ENCODE measurements at places on chromosomes 4 and X.

DNA sequence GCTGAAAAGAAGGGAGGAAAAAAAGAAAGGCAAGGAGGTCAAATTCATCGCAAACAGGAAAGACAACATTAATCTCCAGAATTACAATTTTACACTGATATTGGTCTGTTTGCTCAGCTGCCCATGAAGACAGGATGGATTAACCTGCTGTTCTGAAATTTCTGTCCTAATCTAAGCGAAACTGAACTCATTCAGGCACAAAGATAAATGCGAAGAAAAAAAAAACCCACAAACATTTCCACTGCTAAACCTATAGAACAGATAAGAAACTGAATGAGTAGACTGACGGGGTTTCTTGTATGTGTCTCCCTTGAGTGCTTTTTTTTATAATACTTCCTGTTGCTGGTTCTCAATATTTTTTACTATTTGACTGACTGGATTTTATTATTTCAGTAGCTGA lies 251.8 kb upstream of the FTHL17 start:
- no peak for DNase-seq

- DNase-seq = no peak
Measured at GRCh38 chr4:76659103-76659490, 224.1 kb downstream of the SHROOM3 start.

DNA sequence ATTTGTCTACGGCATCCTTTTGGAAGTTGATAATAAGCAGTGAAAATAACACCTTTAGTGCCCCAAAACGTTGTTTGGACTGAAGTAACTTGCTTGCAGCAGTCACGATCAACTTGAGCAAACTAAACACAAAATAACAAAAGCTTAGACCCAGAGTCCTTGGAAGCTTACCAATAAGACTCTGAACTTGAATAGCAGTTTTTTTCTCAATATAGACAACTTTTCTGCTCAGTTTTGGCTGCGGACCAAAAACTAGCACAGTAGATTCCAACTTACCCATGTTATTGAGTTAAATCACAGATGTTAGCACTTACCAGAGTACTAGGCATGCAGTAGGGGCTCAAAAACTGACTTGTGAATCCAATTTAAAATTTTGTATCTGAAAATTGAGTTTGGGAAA lies 746.9 kb downstream of the PCDH19 start:
- no peak for DNase-seq

DNA sequence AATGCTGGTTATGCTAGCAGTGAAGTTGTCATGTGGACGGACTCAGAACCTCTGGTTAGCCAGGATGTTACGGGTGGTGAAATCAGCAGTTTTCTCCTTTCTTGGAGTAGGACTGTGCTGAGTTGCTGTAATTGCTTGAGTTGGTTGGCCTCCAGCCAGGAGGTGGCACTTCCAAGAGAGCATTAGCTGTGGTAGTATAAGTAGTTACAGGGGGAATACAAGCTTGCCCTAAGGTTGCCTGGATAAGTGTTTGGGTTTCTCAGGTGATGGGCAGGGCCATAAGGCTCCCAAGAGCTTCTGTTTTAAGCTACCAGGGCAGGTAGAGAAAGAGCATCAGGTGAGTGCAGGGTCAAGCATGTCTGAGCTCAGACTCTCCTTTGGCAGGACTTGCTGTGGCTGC lies 103.0 kb downstream of the ZNF518B start:
- DNase-seq = no peak

All from globus pallidus (tissue), 1 donor.